GM23338 (cell line): ENCODE measurements at places on chromosomes 6 and 20. TPM values are rescaled to one million over a fixed set of nuclear protein-coding genes. Genes with fewer than 3 reads are reported as not detected.
A peak's percentile ranks its signal among the peaks of the same experiment; 100 is the strongest.

DNA sequence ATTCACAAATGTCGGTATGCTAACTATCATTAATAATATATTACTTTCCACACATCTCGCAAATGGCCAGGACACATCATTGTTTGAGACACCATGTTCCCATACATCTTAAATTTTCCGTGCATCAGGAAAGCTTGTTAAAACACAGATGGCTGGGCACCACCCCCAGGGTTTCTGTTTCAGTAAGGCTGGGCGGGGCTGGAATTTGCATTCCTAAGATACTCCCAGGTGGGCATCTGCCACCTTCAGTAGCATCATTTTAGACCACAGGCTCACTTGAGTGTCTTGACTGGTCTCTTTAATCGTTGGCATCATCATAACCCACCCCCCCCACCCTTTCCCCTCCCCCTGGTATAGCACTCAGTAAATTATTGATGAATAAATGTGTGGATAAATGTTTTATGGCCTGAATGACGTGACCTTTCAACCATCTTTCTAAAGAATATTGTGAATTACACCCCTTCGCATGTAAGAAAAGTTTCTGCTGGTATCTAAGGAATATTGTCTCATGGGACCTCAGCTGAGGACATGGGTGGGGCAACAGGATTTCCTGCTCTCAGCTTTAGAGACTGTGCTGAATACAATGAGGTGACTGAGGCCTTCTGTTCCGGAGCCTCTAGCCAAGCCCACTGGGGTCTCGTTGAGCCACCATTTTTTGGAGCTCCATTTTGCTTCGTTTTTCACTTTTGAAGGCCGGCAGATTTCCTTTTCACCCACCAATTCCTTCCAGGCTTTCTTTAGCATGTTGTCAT is 124.1 kb upstream of the NEDD9 start:
- no peak for DNase-seq

DNA sequence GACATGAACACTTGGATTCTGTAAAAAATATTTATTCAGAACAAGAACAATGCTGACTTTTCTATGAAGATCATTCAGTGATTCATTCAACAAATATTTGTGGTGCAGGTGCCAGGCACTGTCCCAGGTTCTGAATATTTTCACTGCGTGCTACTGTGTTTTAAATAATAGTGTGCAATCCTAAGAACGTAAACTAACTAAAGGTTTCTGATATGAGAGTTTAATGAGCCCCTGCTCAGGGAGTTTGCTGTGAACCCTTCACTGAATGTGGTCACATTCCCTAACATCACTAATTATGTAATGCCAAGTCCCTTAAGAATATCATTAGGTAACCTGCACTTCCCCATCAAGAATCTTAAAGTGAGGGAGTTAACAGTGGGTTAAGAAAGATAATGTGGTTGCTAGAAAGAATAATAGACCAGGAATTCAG is 1.7 kb upstream of the TMEM170B start:
- DNase-seq = no peak

DNA sequence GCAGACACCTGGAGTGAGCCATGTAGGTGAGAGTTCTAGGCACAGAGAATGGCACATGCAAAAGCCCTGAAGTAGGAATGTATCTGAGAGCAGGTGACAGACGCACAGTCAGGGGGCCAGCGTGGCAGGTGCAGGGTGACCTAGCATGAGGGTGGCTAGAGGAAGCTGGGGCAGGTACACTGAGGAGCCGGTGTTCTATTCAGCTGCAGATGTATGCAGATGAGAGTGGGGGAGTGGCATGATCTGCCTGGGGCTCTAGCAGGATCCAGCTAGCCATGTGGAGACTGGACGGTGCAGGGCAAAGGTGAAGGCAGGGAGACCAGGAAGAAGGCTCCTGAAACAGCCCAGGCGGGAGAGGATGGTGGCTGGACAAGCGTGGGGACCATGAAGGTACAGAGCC is 10.7 kb downstream of the PEDS1 start:
- DNase-seq = peak; percentile 80

DNA sequence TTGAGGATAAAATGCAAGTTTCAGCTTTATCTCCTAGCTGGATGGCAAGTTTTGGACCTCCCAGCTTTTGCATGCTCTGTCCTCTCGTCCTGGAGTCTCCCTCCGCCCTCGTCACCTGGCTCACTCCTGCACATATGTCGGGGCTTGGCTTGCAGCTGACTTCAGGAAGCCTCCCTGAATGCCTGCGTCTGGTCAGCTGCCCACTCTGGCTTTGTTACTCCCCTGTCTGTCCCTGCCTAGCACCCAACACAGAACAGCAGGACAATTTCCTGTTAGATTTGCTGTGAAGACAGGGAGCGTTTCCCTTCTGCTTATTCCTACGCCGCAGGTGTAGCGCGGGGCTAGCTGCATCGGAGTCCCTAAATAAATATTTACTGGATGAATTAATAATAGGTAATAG is 5.4 kb downstream of the JPH2 start:
- no peak for DNase-seq

- peak; percentile 45 for DNase-seq
These were observed 982 bp downstream of the HECA start for GRCh38 chr6:139135578-139136545.

GRCh38 chr6:43949551-43949991 is 177.7 kb downstream of the MRPL14 start:
- no peak for DNase-seq

DNA sequence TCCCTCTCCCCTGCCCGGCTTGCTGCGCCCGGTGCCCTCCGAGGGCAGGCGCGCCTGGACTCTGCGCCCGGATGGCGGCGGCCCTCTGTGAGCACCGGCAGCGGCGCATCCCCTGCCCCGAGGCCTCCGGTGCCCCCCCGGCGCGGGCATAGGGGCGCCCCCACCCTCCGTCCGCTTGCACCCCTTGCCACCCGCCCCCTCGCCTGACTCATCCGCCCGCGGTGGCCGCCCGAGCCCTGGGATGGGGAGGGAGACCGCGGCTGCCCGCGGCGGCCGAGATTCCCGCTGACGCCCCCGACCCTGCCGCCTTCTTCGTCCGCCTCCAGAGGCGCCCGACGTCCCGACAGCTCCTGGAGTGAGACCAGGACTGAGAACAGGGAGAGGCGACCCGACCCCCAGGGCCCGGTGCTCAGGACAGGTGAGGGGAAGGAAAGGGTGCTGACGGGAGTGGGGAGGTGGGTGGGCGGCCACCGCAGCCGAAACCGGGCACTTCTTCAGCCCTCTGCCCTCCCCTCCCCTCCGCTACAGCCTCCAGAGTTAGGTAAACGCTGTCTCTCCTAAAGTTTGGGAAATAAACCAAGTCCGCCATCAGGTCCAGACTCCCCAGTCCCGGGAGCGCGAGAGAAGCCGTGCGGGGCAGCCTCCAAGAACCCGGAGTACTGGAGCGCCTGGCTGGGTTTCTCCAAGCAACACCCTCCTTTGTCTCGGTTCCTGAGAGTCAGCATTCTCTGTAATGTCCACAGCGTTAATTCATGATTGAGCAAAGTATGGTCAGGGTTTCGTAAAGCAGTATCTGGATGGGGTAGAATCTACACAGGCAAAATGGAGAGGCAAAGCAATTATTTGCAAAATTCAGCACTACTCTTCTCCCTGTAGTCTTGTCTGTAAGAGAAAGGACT is 539 bp downstream of the TMEM200A start:
- peak; percentile 76 for DNase-seq

GRCh38 chr6:169828176-169828575 is 76.8 kb downstream of the ERMARD start:
- DNase-seq = no peak

DNA sequence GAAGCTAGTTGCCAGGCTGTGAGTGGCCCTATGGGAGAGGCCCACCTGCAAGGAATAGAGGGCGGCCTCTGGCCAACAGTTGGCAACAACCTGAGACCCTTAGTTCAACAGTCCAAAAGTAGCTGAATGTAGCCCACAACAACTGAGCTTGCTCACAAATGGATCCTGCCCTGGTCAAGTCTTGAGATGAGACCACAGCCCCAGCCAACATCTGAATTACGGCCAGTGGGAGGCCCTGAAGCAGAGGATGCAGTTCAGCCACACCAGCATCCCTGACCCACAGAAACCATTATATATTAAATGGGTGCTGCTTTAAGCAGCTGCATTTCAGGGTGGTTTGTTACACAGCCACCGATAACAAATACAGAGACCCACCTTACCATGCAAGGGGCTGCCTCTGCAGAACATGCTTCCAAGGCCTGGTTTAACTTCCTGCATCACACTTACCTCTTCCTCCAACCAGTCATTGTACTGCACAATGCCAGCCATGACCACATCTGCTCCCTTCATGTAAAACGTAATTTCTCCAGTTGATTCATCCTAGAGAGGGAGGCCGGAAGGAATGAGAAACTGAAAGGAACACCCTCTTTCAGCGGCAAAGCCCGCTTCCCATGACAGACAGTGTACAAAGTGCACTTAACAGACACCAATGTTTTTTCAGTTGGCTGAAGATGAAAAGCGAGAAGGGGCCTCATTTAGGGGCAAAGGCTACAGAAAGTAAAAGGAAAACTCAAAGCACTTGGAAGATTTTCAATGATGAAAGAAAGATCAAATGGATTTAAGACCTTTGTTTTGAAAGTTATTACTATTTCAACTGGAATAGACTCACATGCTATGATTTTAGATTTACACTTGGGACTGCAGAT is 86.2 kb upstream of the NFATC2 start:
- DNase-seq = no peak

DNA sequence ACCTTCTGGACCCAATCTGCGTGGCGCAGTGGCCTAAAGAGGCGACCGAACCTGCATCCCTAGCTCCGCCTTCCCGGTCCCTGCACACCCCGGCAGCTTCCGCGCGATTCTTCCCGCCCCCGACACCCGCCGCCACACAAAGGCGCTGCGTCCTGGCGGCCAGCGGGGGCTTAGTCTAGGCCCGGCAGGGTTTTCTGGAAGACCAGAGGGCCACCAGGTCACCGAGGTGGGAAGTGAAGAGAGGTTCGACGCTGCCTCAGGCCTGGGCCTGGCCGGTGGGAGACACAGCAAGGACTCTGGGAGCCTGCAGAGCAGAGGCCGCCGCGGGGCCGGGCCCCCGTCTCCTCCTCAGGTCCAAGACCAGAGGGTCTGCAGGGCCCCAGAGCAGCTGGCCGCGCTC is 154.9 kb downstream of the OR2B2 start:
- DNase-seq = peak; percentile 75

DNA sequence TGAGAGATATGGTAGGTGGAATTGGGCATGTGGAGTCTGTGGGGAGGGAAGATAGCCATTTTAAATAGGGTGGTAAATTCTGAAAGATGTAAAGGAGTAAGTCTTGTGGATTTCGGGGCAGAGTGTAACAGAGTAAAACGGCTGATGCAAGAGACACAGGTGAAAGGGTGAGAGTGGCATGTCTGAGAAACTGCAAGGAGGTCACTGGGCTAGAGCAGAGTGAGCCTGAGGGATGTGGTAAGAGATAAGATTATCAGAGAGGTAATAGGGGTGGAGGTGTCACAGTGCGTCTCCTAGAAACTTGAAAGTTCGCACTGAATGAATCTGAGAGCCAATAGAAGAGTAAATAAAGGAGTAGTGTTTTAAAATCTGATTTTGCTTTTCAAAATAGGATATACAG is 308.1 kb downstream of the EPM2A start:
- DNase-seq = peak; percentile 32

- no peak for DNase-seq
These were observed 48.6 kb downstream of the BFSP1 start for GRCh38 chr20:17482536-17482935.

GRCh38 chr20:35515949-35516645 is 13.4 kb downstream of the C20orf173 start:
- no peak for DNase-seq

GRCh38 chr20:18743665-18744440 is 69.7 kb upstream of the SCP2D1 start:
- DNase-seq = no peak

DNA sequence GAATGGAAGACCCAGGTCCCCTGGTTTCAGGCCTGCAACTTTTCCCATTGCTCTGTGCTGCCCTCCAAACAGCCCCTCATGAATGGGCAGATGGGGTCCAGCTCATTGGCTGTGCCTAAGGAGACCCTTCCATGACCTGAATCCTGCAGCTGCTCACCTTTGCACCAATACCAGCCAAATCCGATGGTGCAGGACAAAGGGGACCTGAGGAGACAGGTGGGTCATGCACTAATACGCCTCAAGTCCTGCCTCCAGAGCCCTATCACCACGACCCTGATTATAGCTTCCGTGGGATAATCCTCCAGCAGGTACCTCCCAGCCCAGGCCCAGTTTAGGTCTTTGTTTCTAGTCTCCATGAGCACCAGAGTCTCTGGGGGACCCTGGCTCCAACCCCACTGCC is 16.8 kb downstream of the TREM1 start:
- DNase-seq = no peak

- DNase-seq = no peak
These were observed 23.3 kb downstream of the NPEPL1 start for GRCh38 chr20:58715801-58716475.

DNA sequence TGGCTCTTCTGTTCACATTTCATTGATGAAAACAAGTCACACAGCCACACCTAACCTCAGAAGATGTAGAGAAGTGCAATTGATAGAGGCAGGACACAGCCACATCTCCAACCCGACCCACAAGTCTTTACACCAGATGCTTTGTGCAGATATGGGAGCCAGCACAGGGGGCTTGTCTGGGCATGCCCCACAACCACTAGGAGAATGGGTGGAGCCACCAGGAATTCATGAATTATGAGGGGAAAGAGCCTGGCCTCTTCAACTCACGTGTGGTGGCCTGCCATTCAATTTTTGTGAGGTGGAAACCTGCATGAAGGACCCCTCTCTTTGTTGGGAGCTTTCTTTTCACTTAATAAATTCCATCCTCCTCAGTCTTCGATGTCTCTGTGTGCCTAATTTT is 79.1 kb downstream of the OGFRL1 start:
- no peak for DNase-seq

DNA sequence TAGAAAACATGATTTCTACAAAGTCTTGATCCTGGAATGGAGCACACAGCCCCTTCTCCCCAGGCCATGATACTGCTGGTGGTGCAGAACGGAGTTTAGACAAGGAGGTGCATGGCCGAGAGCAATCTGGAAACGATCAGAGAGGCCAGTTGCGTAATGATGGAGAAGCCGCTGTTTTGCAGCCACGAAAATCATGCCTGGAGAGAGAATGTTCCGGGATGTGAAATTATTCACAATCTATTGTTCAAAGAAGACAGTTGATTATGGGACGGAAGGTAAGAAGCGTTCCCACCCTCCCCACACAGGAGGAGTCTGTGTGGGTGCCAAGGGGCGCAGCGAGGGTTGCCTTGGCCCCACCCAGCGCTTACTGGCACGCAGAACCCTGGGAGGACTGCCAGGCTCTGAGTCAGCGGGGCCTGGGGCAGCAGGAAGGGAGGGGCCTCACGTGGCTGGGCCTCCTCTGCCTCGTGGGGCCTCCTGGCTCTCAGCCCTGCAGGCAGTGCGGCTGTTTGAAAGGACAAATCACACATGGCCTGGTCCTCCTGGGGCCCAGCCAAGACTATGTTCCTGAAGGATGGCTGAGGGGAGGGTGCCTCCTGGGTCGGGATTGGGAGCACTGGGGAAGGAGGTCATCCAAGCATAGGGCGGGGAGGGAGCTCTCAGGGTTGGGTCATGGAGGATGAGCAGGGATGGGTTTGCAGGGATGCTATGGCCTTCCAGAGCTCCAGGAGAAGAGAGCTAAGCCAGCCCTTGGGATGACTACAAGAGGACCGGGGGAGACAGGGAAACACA is 8.7 kb upstream of the AP5S1 start:
- no peak for DNase-seq

- DNase-seq = no peak
These were observed 94.5 kb downstream of the TPBG start for GRCh38 chr6:82458147-82458546.

TAGAP gene
- total RNA-seq = 0.43 TPM in 1 of 2 replicates, not detected in the other

VWA7 gene
- total RNA-seq = 0.07 and 0.12 TPM in 2 replicates

AGER gene
- 2.0 and 2.3 TPM in 2 replicates for total RNA-seq

SRSF6 gene
- total RNA-seq = 61.5 and 62.3 TPM in 2 replicates

TMEM170B gene
- total RNA-seq = 6.9 and 8.6 TPM in 2 replicates

PLEKHG1 gene
- total RNA-seq = 1.0 and 2.5 TPM in 2 replicates

KHDRBS2 gene
- 6.8 and 11.7 TPM in 2 replicates for total RNA-seq

WDR46 gene
- total RNA-seq = 104 and 106 TPM in 2 replicates

NKX2-4 gene
- 0.35 and 2.1 TPM in 2 replicates for total RNA-seq
